ENCODE measurements at places on chromosomes 11 and 22.

GRCh38 chr22:47168900-47169800 lies 406.7 kb downstream of the TBC1D22A start:
- no peak for DNase-seq

DNA sequence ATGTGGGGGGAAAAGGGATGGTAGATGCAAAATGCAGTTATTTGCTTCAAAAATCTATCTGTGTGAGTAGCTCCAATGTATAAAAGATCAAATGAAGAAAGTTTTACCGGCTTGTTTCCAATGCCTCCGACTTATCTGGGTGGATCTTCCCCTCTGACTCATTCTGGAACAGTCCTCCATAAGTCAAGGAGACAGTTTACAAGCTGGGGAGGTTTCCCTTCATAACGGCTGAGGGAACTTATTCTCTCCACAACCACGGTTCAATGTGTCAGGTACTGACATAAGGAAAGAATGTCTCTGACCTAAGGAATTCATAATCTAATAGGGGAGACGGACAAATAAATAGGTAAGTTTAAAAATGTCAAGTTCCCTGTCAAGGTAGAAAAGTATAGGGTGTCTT lies 49.7 kb upstream of the BIRC3 start:
- no peak for DNase-seq

DNA sequence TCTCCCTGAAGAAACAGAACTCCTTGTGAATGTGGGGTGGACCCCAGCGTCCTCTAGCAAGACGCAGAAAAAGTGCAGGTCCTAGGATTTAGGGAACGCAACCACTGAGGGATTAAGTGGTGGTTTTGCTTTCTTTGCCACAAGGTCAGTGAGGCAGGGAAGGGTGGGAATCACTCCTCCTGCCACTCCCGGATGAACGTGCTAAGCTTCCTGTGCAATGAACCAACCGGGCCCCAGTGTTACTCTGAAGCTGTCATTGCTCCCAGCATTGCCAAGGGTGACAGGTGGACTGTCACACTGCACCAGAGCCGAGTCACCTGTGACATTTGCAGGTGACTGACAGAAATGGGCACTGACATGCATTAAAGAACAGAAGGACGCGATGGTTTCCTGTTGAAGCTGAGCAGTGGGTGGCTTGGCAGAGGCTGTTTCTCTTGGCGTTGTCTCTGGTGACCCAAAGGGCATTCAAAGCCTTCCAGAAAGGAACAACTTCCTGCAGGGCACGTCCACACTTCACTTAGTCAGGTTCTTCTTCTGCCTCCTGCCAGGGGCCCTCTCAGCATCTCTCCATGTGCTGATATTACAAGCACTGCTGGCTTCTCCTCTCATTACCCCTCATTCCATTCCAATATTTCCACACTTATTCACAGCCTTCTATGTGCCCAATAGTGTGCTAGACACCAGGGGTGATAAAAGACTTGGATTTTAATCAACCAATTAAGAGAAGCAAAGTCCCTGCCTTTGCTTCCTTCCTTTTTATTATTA lies 9.7 kb downstream of the KIRREL3 start:
- DNase-seq: no peak

- no peak for DNase-seq
These were observed 77.4 kb downstream of the SOX6 start for GRCh38 chr11:16278979-16279378.

DNA sequence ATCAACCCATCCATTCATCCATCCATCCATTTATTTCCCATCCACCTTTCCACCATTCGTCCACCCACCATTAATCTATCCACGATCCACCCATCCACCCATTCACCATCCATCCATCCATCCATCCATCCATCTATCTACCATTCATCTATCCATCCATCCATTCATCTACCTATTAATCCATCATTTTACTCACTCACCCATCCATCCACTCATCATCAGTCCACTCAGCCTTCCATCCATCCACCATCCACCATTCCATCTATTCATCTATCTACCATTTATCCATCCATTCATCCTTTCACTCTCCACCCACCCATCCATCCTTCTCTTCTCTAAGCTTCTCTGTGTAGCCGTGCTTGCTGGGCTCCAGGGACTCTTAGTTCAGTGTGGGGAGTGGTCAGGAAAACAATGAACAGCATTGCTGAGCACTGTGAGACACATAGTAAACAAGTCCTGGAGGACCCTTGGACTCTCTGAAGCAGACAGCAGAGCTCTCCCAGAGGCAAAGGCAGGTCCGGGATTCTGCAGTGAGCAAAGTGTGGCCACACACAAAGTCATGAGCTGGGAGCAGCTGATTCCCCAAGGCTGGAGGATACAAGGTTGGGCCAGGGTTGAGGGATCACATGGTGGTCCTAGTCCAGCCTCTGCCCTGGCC lies 642.2 kb downstream of the BRD1 start:
- DNase-seq: no peak

DNA sequence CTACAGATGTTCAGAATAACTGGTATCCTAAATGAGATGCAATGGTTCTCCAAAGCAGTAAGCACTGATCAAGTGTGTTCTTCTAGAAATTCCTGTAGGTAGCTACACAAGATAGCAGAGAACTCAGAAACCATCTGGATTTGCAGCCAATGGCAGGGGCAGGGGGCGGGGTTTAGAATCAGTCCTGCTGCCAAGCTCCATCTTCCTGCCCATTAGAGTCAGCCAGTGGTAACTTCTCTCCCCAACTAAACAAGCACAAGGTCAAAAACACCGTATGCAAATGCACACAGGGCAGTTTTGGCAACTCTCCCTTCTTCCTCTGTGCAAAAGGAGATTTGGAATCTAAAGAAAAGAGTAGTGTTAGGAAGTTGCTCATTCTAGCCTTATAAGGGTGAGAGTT lies 237.5 kb upstream of the CCDC90B start:
- DNase-seq: no peak

DNA sequence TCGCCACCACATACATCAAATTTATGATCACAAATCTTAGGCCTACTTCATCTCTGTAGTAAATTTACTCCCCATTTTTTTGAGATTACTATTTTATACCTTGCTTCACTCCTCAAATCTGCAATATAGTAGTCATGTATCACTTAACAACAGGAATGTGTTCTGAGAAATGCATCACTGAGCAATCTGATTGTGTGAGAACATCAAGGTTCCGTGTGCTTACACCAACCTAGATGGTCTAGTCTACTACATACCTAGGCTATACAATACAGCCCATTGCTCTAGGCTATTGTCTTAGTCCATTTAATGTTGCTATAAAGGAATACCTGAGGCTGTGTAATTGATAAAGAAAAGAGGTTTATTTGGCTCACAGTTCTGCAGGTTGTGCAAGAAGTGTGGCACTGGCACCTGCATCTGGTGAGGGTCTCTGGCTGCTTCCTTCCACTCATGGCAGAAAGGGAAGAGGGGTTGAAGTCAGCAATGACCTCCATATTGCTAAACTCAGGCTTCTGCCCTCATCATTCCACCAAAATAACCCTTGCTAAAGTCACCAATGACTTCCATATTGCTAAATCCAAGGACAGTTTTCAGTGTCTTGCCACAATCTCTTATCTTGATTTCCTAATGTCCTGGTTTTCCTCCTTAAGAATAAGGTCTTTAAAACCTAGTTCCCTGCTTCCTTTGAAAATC lies 140.3 kb downstream of the RBFOX2 start:
- DNase-seq: no peak

DNA sequence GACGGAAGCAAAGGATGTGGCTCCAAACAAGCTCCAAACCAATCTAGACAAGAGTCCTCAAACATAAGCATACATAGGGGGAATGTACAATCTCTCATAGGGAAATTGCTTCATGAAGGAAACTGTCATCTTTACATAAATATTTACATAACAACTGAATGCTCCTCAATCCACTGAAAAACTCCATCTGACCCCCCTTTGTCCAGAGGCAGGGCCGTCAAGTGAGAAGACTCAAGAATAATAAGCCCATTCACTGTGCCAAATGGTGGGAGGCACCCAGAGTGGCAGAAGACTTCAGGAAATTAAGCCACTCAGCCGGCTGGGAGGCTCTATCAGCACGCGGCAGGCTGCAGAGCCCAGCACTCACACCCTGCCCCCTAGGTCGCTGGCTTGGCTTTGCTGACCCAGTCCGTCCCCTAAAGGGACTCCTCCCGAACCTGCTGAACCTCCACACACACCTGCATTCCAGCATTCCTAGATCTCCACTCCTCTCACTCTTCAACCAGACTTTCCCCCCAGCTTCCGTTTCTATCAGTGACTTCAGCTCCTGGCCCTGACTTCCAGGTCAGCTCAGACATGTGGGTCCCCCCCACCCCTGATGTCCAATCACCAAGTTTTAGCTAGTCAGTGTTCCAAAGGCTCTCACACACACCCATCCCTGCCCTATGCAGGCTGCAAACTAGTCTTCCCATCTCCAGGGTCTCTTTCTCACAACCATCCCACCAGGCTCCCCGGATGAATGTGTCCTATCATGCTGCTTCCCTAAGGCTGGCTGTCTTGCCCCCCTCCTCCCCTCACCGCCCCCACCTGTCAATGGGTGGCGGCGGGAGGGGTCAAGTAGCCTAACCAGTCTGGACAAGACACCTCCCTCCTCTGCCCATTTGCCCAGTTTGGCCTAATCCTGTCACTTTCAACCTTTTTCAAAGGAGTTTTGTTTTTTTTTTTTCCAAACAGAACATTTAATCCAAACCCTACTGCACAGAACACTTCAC lies 11.3 kb downstream of the VPS37C start:
- DNase-seq: no peak

- DNase-seq: no peak
These were observed 2.4 kb downstream of the GSTT4 start for GRCh38 chr22:24002851-24003250.

DNA sequence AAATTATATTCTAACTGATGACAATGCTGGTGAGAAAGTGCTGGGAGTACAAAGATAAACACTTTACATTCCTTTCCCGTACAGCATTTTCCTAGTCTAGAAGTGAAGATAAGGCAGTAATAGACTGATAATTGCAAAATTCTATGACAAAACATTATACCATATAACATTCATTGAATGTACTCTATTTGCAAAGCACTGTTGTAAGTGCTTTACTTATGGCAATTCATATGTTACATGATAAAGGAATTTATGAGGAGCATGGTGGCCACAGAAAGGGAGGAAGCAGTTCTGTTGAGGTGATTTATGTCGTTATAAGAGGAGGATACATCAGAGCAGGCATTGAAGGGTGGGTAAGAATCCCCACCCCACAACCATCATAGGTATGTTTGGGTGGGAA lies 434.8 kb downstream of the RAB38 start:
- DNase-seq: no peak

- DNase-seq: no peak
These were observed 2.0 kb upstream of the RELT start for GRCh38 chr11:73374151-73374550.

DNA sequence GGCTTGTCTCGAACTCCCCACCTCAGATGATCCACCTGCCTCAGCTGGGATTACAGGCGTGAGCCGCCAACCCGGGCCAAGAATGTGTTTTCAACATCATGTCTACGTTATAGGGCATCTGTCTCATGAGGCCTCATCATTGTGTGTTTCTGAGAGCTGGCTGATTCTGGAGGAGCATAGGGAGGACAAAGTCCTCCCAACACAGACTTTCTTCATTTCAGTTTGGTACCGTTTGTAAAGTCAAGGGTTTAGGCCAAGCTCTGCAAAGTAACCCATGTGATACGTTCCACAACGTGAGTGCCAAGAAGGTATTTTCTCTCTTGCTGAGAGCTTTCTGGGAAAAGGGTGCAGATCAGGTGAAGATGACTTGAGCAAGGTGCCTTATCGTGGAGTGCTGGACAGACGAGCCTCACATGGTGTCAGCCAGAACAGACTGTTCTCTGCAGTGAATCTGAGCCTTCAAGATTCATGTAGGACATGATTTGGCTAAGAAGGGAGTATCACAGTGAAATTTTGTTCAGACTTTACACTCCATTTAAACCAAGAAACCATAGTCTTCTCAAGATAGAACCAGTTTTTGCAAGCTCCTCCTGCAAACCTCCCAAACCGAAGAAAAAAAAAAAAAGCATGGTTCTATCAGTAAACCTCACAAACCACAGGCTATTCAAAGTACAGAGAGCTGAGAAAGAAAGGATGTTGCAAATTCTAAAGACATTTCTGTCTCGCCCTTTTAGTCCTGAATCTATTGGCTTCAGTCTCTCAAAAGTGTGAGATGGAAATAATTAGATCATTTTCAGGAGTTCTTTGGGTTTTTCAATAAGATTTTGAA lies 71.7 kb downstream of the DBX1 start:
- no peak for DNase-seq

- DNase-seq: no peak
These were observed 2.7 kb downstream of the BCL9L start for GRCh38 chr11:118922745-118923627.

- no peak for DNase-seq
These were observed 32.4 kb downstream of the ZC3H12C start for GRCh38 chr11:110125632-110126031.

- DNase-seq: peak; percentile 35
These were observed 10.1 kb downstream of the MCM5 start for GRCh38 chr22:35409783-35410662.

- DNase-seq: no peak
These were observed 191.4 kb upstream of the CHORDC1 start for GRCh38 chr11:90414221-90414620.

GRCh38 chr11:86625544-86625943 lies 46.9 kb downstream of the ME3 start:
- DNase-seq: no peak

- DNase-seq: no peak
These were observed 22.7 kb downstream of the EFCAB6 start for GRCh38 chr22:43789452-43789851.

DNA sequence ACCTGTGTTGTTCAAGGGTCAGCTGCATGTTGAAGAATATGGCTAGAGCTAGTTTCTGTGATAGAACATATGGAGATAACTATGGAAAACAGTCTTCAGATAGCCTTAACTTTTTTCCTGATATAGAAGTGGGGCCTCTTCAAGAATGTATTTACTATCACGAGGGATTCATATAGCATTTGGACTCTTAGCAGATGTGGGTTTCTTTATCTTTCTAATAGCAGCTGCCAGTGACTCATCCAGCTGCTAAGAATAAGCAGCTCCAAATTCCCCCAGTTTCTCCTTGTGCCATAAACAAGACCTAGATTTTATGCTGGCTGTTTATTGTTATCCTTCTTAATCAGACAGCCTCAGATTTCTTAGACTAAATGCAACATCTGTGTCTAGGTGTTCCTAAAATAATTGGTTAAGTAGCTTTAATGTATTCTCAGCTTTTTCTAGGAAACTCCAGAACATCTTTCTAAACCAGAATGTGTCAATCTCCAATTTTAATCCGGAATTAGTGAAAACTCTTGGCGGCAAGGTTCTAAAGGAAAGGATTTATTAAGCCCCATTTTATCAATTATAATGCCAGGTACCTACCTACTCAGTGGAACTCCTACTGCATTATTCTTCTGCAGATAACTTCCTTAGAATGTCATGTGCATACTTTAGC lies 119.8 kb downstream of the CSTPP1 start:
- DNase-seq: no peak

- no peak for DNase-seq
These were observed 362.4 kb downstream of the MIAT start for GRCh38 chr22:27019827-27020226.

GRCh38 chr11:32366666-32367065 lies 68.7 kb downstream of the WT1 start:
- no peak for DNase-seq

GRCh38 chr22:45329530-45329936 lies 19.8 kb downstream of the FAM118A start:
- no peak for DNase-seq

Measured in CD4-positive, alpha-beta T cell treated with Interleukin-21 for 1 hour (primary cell).